Ovary (tissue), 10 donors: ENCODE measurements at places on chromosomes 7 and 10. TPM values are rescaled to one million over a fixed set of nuclear protein-coding genes. Genes with fewer than 3 reads are reported as not detected.

DNA sequence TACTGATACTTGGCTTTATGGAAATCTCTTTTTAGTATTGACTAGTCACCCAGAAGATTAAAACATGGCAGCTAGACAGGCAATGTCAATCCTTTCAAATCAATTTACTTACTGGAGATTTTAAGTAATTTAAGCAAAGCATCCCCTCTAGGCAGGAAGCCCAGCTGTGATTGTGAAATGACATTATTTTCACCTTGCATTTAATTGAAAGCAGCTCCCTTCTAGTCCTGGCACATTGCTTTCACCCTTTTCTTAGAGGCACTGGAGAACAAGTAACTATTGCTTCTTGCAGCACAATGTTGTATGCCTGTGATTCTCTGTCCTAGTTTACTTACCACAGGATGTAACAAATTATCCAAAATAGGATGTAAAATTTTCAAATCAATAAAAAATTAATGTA lies 13.3 kb downstream of the ST7 start:
- DNase-seq = no peak

DNA sequence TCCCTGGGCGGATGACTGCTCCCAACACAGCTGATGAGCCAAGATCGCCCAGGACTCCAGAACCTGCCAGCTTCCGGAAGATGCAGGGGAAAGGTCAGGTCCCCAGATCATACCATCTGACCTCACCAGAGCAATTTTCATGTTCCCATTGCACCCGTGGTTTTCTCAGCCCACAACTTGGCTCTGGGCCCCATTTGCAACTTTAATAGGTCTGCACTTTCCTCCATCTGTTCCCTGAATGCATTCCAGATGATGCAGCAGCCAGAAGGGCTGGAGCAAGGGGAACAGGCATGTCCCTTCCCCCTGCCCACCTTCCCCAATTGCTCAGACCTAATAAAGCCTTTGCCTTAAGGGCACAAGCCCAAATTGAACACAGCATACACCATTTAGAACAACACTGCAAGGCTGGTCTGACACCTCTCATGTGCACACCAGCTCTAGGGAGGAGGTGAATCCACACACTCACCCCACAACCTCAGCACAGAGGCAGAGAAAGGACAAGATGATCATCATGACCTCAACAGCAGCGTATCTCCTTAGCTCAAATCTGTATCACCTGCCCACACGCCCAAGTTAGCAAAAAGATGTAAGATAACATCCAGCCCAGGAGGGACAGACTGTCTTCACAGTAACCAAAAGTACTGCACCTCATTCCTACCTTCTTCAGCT lies 87.5 kb downstream of the PLXNA4 start:
- no peak for DNase-seq

DNA sequence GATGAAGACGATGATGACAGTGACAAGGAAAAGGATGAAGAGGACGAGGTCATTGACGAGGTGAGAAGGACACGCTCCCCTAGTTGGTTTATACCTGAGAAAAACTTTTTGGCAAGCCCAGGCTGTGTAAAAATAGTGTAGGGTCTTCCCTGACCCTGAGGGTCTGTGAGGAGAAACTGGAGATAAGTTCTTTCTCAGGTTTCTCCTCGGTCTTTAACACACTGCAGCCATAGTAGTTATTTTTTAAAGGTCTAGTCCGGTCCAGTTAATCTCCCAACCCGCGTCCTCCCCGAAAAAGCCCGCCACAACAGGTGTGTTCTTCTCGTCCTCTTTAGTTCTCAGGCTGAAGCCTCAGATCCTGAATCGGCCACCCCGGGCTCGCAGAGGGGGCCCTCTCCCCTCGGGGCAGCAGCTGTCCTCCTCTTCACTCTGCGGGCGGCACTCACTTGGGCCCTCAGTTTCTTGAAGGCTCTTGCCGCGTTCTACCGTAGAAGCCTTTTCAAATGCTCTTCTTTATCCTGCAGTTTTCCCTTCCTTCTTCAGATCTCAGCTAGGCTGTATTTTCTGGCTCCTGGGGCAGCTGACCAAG lies 411 bp downstream of the BCCIP start:
- no peak for DNase-seq

DNA sequence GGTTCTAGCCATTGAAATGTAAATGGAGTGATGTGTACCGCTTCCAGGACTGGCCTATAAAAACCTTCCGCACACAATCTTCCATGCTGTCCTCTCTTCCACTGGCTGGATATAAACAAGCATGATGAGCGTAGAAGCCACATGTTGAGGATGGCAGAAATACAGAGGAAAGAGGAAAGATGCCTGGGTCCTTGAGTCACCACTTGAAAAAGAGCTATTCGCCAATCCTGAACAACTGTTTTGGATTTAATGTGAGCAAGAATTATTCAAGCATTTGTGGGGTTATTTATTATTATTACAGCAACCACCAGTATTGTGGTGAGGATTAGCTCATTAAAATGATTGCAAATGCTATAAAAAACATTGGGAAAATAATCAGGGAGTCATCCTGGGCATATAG lies 45.8 kb upstream of the PLXNA4 start:
- DNase-seq = no peak

- no peak for DNase-seq
Measured at GRCh38 chr10:99667108-99667751, 7.9 kb downstream of the ENTPD7 start.

GRCh38 chr10:88082391-88082790 lies 219.0 kb downstream of the PTEN start:
- no peak for DNase-seq

DNA sequence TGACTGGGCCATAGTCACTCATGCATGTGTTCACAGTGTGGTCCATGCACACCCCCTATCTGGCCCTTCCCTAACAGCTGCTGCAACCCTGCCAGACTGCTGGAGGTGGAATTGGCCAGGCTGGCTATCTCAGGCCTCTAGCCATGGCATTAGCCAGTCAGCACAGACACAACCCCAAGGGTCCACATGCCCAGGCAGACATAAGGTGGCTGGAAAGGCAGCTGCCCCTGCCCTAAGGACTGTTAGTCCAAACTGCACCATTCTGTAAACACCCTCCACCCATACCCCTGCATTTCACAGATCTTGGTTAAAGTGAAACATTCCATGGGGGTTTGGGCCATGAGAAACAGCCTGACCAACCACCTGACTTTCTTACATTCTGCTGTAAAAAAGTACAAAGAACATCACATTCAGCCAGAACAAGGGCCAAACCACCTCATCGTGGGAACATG lies 137.4 kb upstream of the KCNMA1 start:
- DNase-seq = no peak

GRCh38 chr10:96834120-96834519 lies 2.0 kb downstream of the LCOR start:
- no peak for DNase-seq

DNA sequence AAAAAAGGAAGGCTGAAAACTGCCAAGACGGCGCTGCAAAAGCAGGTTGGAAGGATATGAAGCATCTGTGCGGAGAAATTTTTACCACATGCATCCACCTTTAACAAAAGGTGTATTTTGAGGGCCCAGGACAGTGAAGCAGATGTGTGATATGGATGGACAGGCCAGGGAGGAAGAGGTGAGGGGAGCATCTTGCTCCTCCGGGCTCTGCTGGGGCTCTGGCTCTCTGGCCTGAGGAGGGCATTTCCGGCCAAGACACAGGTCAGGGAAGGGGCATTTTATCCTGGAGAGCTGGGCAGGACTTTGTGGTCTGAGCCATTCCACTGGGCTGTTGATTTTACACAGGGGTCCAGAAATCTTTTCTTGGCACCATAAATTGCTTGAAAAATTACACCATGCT lies 175.1 kb downstream of the ZMYND11 start:
- DNase-seq = no peak

DNA sequence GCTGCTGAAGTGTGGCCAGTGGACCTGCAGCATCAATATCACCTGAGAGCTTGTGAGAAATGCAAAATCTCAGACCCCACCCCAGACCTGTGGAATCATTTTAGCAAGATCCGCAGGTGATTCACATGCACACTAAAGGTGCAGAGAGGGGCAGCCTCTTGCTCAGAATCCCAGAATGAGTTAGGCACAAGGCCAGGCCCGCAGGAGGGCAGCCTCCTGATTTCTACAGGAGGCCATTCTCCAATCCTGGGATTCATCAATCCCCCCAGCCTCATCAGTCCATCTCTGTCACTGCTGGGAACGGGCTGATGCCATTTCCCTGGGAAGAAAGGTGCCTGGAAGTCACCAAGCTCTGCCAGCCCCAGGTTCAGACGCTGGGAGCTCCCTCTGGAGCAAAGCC lies 63.0 kb upstream of the GPR26 start:
- no peak for DNase-seq

The HYAL4 gene
- 0.20 TPM for total RNA-seq

The AKR1C4 gene
- total RNA-seq = not detected

The SORCS1 gene
- 1.3 TPM for total RNA-seq

The GDI2 gene
- 177 TPM for total RNA-seq

The FLNC gene
- total RNA-seq = 17.3 TPM

The SOSTDC1 gene
- total RNA-seq = 0.48 TPM

The KAZALD1 gene
- total RNA-seq = not detected

The PIK3AP1 gene
- total RNA-seq = 4.6 TPM
